ENCODE measurements at places on chromosomes 11 and 22.
A peak's percentile ranks its signal among the peaks of the same experiment; 100 is the strongest.

GRCh38 chr11:128632141-128632791 lies 44.9 kb upstream of the ETS1 start:
- DNase-seq: peak; percentile 58

- no peak for DNase-seq
These were observed 90.7 kb downstream of the ETS1 start for GRCh38 chr11:128496692-128497060.

- DNase-seq: no peak
These were observed 5.0 kb downstream of the ZP1 start for GRCh38 chr11:60872124-60872960.

GRCh38 chr22:47303161-47303890 lies 540.9 kb downstream of the TBC1D22A start:
- DNase-seq: no peak

- DNase-seq: no peak
These were observed 327.1 kb upstream of the DDI1 start for GRCh38 chr11:103709371-103709770.

- no peak for DNase-seq
These were observed 64.5 kb downstream of the BARX2 start for GRCh38 chr11:129440028-129440713.

DNA sequence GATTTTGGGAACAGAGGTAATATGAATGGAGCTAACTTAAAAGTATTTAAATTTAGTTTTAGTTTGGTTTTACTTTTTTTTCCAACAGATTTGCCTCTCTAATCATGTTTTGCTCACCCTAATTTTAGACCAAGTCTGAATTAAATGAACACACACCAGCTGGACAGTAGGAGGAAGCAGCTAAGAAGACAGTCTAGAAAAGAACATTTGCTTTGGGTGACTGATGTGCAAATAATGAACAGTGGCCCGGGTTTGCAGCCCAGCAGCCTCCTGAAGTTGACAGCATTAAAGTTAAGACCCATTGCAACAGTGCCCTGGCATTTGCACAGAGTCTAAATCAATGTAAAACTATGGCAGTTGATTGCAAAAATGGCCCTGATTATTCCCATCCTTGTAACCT lies 66.4 kb upstream of the SORL1 start:
- no peak for DNase-seq

DNA sequence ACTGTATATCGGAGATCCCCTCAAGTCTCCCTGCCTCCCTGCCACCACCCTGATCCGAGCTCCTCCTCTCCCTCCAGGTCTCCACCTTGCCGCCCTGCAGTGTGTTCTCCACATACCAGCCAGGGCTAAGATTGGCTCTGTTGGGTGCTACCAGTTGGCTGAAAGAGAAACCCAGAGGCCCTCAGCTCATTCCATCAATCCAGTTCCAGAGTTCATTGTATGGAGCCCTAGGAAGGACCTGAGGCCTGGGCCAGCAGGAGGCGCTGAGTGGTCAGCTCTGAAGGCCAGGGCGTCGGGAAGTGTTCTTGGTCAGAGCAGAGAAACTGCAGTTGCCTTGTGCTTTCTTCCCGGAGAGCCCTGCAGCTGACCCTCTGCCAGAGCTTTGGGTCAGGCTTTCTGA lies 2.2 kb upstream of the TOP3B start:
- DNase-seq: peak; percentile 49

DNA sequence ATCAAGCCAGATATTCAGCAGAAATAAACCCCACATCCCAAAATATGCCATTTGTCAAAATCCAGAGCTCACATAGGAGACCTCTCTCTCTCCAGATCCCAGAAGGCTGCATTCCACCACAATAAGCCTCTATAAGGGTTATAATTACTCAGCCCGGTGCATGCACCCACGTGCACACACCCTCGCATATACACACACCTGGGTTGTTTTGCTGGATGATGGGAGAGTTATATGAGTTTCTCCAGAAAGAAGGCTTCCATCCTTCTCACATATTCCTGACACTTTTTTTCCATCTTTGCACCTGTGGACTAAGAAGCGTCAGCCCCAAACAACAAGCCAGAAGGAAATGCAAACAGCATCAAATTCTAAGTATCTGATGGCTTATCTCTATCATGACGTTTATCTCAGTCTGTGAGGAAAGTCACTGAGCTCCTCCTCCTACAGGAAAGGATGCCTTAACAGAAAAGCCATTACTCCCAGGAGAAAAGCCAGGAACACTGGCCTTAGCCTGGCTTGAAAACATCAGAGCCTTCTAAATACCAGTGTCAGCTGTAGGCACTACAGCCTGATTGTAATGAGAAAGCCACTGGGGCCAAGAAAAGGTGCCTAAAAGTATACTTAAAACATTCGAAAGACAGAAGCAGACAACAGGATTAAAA lies 253.2 kb downstream of the LARGE1 start:
- DNase-seq: no peak

DNA sequence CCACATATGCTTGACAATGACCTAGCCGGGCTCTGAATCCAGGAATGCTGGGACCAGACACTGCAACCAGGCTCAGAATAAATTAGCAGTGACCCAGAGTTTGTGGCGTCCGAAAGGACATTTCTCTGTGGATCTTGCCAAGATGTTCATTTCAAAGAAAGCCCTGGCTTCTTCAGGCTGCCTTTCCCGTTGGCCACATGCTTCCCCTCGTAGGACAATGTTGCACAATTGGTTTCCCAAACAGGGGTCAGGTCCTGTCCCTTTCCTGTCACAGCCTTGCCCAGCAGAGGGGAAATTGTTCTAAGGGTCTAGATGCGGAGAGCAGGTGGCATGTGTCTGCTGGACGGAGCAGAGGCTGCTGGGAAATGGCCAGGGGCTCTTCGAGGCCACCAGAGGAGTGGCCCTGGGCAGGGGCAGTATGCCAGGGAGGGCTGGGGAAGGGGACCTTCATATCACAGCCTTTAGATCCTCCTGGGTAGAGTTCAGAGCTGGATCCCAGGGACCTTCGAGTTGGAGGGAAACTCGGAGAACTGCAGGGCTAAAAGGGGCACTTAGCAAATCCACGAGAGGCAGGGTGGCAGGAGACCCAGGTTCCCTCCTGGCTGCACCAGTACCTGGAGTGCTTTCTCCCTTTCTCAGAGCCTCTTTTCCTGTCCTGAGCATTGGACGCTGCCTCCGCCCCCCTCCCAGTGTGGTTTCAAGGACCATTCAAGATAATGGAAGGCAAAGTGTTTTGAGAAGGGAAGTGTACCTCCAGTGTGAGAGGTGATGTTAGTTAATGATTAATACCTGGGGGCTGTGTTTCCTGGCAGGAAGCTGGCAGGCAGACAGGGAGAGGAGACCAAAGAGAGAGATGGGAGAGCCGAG lies 42.3 kb downstream of the C11orf96 start:
- no peak for DNase-seq

DNA sequence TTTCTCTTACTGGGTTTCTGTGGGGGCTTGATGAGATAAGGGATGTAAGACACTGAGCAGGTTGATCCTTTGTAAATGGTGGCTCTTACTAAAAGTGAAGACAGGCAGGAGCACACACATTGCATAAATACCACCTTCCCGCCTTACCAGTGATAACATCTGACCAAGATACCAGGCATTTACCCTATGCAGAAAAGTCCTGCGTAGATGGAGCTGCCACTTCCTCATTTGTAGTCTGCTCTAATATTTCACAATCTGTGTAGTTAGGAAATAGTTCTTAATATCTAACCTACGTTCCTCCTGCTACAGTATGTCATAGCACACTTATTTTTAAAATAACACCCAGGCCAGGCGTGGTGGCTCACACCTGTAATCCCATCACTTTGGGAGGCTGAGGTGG lies 23.9 kb upstream of the SWAP70 start:
- DNase-seq: no peak

DNA sequence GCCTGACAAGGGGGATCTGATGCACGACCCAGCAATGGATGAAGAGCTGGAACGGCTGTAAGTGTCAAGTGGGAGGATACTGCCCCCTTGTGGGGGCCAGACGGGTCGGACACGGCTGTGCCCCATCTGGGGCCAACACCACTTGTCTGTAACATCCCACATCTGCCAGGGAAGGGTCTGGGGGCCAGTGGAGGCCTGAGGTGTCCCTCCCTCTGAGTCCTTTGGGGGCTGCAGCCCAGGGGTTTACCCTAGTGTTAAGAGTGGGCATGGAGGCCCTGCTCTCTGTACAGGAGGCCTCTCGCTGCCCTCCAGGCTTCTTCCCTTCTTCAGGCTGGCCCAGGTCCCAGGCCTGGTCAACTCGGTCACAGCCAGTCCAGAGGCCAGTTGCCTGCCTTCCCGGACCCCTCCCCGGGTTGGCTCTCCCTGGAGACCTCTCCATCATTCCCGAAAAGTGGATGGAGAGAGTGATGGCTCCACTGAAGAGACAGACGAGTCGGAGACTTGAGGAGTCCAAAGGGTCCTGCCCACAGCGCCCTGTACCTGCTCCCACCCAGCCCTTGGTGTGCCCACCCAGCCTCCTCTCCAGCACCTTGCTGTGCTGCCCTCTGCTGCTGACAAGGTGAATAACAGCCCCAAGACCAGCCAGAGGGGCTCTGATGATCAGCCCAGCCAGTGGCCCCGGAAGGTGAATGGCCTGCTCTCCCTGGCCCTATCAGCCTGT lies 15.4 kb downstream of the ARFGAP2 start:
- peak; percentile 86 for DNase-seq

GRCh38 chr11:66641834-66642233 lies 3.3 kb downstream of the RBM4 start:
- DNase-seq: no peak

DNA sequence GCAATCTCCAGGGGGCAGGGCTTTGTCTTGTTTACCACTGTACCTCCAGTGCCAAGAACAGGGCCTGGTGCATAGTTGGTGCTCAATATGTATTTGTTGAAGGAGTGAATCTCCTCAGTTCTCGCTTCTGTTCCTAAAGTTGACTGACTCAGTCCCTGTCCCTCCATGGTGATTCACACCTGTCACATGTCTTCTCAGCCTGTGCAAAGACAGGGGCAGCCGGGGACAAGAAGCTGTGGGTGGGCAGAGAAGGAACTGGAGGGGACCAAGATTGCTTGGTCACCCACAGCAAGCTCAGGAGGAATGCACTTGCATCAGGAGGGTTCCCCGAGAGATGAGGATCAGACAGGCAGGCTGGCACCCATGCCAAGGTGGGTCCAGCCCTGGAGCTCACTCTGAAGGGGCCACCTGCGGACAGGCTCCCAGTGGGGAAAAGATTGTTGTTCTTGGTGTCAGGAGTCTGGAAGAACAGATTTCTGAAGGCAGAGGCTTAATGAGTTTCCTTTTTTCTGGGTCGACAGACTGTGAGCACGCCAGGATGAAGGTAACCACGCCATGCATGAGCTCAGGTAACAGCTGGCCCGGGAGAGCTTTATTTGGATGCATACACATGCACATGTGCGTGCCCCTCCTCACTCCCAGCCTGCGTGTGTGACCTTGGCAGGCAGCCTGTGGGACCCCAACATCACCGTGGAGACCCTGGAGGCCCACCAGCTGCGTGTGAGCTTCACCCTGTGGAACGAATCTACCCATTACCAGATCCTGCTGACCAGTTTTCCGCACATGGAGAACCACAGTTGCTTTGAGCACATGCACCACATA lies 16.9 kb downstream of the IL17RA start:
- DNase-seq: peak; percentile 4

DNA sequence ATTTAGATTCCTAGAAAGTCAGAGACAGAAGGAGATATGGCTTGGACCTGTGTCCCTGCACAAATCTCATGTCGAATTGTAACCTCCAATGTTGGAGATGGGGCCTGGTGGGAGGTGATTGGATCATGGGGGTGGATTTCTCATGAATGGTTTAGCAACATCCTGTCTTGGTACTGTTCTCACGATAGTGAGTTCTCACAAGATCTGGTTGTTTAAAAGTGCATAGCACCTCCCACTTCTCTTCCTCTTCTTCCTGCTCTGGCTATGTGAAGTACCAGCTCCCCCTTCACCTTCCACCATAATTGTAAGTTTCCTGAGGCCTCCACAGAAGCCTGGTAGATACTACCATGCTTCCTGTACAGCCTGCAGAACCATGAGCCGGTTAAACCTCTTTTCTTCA lies 27.6 kb upstream of the PAMR1 start:
- DNase-seq: no peak

DNA sequence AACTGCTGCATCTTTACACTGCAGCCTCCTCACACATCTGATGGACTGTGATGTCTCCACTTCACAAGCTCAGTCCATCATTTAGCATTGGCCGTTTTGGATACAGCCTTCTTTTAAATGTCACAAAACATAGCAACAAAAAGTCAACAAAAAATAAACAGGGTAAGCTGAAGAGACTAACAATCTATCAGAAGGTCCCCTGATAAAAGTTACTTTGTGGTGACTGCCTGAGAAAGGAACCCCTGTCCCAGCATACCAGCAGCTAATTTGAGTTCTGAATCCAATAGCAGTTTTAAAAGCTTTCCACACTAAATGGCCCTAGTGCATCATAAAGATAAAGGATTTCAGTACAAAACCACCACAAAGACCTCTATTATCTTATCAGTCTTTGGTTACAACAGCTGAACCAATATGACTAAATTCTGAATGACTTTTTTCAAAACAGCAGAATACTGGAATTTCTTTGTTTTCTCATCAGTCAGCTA lies 162.4 kb downstream of the SOX6 start:
- no peak for DNase-seq

GRCh38 chr22:49827853-49828598 lies at the start of gene BRD1:
BRD1 (minus strand) TSS chr22:49827873; CDS start chr22:49824317, 3,556 bp downstream.
- DNase-seq: peak; percentile 90

- no peak for DNase-seq
These were observed 82.5 kb upstream of the DDI1 start for GRCh38 chr11:103953797-103954486.

DNA sequence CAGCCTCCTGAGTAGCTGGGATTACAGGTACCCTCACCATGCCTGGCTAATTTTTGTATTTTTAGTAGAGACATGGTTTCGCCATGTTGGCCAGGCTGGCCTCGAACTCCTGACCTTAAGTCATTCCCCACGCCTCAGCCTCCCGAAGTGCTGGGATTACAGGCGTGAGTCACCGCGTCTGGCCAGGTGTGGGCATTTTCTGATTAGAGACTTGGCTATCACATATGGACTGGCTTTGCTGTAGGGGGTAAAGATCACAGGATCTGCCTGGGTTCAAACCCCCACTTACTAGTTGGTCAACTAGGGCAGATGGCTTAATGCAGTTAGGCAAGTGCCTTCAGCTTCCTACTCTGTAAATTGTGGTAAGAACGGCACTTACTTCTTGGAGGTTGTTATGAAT lies 6.5 kb downstream of the CD248 start:
- DNase-seq: no peak
